ENCODE measurements at places on chromosomes 1 and 21. TPM values are rescaled to one million over a fixed set of nuclear protein-coding genes. Genes with fewer than 3 reads are reported as not detected.

GRCh38 chr1:166721145-166721544 is 118.1 kb upstream of the POGK start:
- no peaks in the 10 kb centered on the region for H3K27me3 ChIP-seq
- H3K36me3 ChIP-seq, result no peaks in the 10 kb centered on the region
- no peaks in the 10 kb centered on the region for H3K4me1 ChIP-seq
- H3K27ac ChIP-seq, result no peak overlapping the region

GRCh38 chr21:44357064-44357837 is 3.8 kb downstream of the TRPM2 start:
- no peak for DNase-seq
- H3K36me3 ChIP-seq, result no peaks in the 10 kb centered on the region
- H3K4me3 ChIP-seq, result no peak overlapping the region
- no peak overlapping the region for H3K27ac ChIP-seq
- peaks cover 17% of the 10 kb centered on the region for H3K4me1 ChIP-seq
- no peaks in the 10 kb centered on the region for H3K27me3 ChIP-seq

- no peak overlapping the region for H3K27ac ChIP-seq
- H3K4me3 ChIP-seq, result no peak overlapping the region
- no peaks in the 10 kb centered on the region for H3K27me3 ChIP-seq
- H3K36me3 ChIP-seq, result no peaks in the 10 kb centered on the region
Observed at GRCh38 chr21:13937236-13937635, 273.5 kb downstream of the LIPI start.

SMCP gene
- not detected for total RNA-seq

GRCh38 chr1:30801771-30802198 is 44.2 kb upstream of the LAPTM5 start:
- H3K36me3 ChIP-seq, result no peaks in the 10 kb centered on the region
- no peak overlapping the region for H3K4me3 ChIP-seq
- H3K4me1 ChIP-seq, result peaks cover 27% of the 10 kb centered on the region
- peaks cover 4% of the 10 kb centered on the region for H3K27me3 ChIP-seq
- no peak overlapping the region for H3K27ac ChIP-seq

- H3K4me1 ChIP-seq, result peaks cover 13% of the 10 kb centered on the region
Observed at GRCh38 chr1:201982082-201982622, 296 bp upstream of the RNPEP start.

- H3K27ac ChIP-seq, result no peak overlapping the region
- DNase-seq, result no peak
- no peaks in the 10 kb centered on the region for H3K4me1 ChIP-seq
- H3K4me3 ChIP-seq, result no peak overlapping the region
- no peaks in the 10 kb centered on the region for H3K36me3 ChIP-seq
Observed at GRCh38 chr1:101995984-101996745, 561 bp downstream of the OLFM3 start.

GRCh38 chr21:32137266-32137665 is 141.6 kb downstream of the MIS18A start:
- no peak overlapping the region for H3K4me3 ChIP-seq
- no peaks in the 10 kb centered on the region for H3K27me3 ChIP-seq
- no peaks in the 10 kb centered on the region for H3K4me1 ChIP-seq
- DNase-seq, result no peak

SLC50A1 gene
- 44.7 TPM for total RNA-seq

- no peaks in the 10 kb centered on the region for H3K4me1 ChIP-seq
- H3K4me3 ChIP-seq, result no peak within 1 kb of the TSS
- H3K27me3 ChIP-seq, result no peaks in the 10 kb centered on the region
- no peak within 1 kb of the TSS for H3K27ac ChIP-seq
Observed at GRCh38 chr1:153375511-153375910, at the start of gene S100A12. TSS of gene S100A12 (minus strand) at chr1:153375621. CDS start at chr1:153374592, 1,029 bp downstream.

DNA sequence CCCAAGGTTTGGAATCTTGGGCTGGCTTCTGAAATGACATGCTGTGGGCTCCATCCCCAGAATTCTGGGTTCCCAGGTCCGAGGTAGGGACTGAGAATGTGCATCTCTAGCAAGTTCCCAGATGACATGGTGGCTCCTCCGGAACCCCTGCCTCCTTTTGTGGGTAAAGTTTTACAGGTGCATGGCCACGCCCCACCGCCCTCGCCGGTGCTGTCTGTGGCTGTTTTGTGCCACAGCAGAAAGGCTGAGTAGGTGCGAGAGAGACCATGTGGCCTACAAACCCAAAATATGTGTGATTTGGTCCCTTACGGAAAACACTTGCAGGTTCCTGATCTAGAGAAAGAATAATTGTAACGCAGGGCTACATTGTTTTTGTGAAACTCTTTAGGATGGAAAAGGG is 30.9 kb downstream of the SKI start:
- peaks cover 63% of the 10 kb centered on the region for H3K4me1 ChIP-seq
- no peaks in the 10 kb centered on the region for H3K27me3 ChIP-seq
- no peak overlapping the region for H3K4me3 ChIP-seq
- DNase-seq, result no peak
- no peaks in the 10 kb centered on the region for H3K36me3 ChIP-seq

GRCh38 chr1:177786176-177786745 is 183.6 kb downstream of the SEC16B start:
- H3K4me3 ChIP-seq, result no peak overlapping the region
- H3K4me1 ChIP-seq, result no peaks in the 10 kb centered on the region

DNA sequence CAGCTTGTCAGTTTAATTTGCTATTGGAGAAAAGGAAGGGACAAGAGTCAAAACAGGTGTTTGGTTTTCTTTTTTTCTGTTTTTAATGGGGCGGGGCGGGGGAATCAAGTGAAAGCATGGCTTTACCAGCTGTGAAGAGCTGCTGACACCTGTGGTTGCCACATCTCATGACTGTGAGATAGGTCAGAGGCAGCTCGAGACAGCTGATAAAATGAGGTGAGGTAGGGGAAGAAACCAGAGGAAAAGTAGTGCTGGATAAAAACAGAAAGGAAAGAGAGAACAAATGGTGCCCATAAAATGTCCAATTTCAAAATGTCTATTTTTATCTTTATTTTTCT is 272.3 kb downstream of the NEGR1 start:
- DNase-seq, result no peak
- H3K4me1 ChIP-seq, result no peaks in the 10 kb centered on the region
- H3K27me3 ChIP-seq, result no peaks in the 10 kb centered on the region
- H3K4me3 ChIP-seq, result no peak overlapping the region
- no peaks in the 10 kb centered on the region for H3K36me3 ChIP-seq

CFAP107 gene
- not detected for total RNA-seq

- H3K27ac ChIP-seq, result no peak overlapping the region
- H3K4me1 ChIP-seq, result no peaks in the 10 kb centered on the region
- H3K36me3 ChIP-seq, result no peaks in the 10 kb centered on the region
- DNase-seq, result no peak
- no peaks in the 10 kb centered on the region for H3K27me3 ChIP-seq
- no peak overlapping the region for H3K4me3 ChIP-seq
Observed at GRCh38 chr1:3924825-3925220, 24.8 kb upstream of the C1orf174 start.

DNA sequence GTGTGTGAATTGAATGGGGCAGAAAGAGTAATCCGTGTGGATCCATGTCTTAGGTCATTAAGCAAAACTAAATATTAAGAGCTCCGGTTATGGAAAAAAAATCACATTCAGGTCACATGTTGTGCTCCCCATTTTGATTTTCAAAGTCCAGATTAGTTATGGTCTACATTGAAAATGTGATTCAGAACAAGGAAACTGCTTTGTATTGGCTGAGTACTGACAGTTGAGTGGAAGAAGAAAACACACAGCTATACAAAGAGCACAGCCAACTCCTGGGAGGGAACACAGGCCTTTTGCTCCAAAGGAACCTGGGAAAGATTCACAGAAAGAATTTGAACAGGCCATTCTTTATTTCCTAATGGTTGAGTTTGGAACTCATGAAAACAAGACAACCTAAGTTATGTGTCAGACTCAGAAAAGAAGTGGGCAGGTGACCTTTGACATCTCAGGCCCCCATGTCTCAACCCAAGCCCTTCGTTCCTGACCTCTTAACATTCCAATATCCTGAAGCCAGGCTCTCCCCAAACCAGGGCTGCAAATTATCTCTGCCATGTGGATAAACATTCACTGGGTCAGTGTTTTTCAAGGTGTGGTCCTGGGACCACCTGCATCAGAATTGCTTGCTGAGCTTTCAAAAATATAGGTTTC is 159.3 kb upstream of the LMO4 start:
- no peak for DNase-seq
- H3K27ac ChIP-seq, result no peak overlapping the region

GRCh38 chr1:116232989-116233514 is 121.9 kb downstream of the MAB21L3 start:
- H3K4me1 ChIP-seq, result no peaks in the 10 kb centered on the region
- no peak overlapping the region for H3K27ac ChIP-seq
- no peaks in the 10 kb centered on the region for H3K27me3 ChIP-seq
- no peak overlapping the region for H3K4me3 ChIP-seq
- no peak for DNase-seq

- no peak overlapping the region for H3K27ac ChIP-seq
- peaks cover 5% of the 10 kb centered on the region for H3K27me3 ChIP-seq
- DNase-seq, result no peak
- no peaks in the 10 kb centered on the region for H3K36me3 ChIP-seq
- H3K4me1 ChIP-seq, result no peaks in the 10 kb centered on the region
- no peak overlapping the region for H3K4me3 ChIP-seq
Observed at GRCh38 chr1:6770751-6771440, 14.4 kb upstream of the CAMTA1 start.

KIF2C gene
- 0.93 TPM for total RNA-seq

All from upper lobe of right lung (tissue), 1 donor.